Frontal cortex (tissue), 4 donors: ENCODE measurements at places on chromosomes 4 and X. TPM values are rescaled to one million over a fixed set of nuclear protein-coding genes. Genes with fewer than 3 reads are reported as not detected.

DNA sequence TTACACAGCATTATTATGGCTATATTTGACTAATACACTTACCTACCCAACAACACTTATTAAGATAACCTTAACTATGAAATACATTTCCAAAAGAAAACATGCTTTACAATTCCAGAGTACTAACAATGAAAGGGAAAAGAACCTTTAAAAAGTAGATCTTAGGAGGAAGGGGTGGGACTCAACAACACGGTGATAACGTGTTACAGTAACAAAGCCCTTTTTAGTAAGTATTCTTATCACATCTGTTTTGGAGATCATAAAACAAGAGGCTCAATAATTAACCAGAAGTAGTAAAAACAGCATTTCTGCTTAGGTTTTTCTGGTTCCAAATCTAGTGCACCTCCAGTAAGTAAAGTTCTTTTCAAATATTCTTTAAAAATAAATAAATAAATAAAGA, 202.1 kb upstream of the SLC7A11 start:
- no peak for DNase-seq

DNA sequence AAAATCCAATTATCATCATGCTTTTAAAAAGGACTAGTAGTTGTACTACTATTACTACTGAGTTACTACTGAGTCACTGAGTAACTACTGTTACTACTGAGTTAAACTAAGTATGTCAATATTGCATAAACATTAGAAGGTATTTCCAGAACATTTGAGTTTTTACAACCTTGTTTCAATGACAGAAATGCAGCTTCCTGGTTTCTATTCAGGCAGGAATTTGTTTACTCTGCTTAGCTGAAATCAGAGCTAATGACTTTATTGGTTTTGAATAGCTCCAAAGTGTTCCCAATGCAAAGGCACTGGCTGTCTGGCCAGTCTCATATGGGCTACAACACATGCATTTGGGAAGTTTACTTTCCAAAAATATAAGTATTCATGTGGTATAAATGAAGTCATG, 12.0 kb downstream of the RPS6KA6 start:
- DNase-seq = no peak

- no peak for DNase-seq
Observed at GRCh38 chrX:80807606-80807991, 2.1 kb downstream of the BRWD3 start.

GRCh38 chr4:17771284-17771908, 10.0 kb downstream of the FAM184B start:
- no peak for DNase-seq

- DNase-seq = no peak
Observed at GRCh38 chr4:101169044-101170014, 178.0 kb downstream of the PPP3CA start.

- no peak for DNase-seq
Observed at GRCh38 chr4:90198086-90198847, 71.1 kb downstream of the CCSER1 start.

- DNase-seq = peak; percentile 17
Observed at GRCh38 chr4:83536362-83537272, 709 bp downstream of the GPAT3 start.

GRCh38 chrX:1355131-1356046, 18.8 kb downstream of the IL3RA start:
- DNase-seq = no peak

GRCh38 chr4:156420623-156421022, 467.0 kb upstream of the CTSO start:
- DNase-seq = no peak

DNA sequence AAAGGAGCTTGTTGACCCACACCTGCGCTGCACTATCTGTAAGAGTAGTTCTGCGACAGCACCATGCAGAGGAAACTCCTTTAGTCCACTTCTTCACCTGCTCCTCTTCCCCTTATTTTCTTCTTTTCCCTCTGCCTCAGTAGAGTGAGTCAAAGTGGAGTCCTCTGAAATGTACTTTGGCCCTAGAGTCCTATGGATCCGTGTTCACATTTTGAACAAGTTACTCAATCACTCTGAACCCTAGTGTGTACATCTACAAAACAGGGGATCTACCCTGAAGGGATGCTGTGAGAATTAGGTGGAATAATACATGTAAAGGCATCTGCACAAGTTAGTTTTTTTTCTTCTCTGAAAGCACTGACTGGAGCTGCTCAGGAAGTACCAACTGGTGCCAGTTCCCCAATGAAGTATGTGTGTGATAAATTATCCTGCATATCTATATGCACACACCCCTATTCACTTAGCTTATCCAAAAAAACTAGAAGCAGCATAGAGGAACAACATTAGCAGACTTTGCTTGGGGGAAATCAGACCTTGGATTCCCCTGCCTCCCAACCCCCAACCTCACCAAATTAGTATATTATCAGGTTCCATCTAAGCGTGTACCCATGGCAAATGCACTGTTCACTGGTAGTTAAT, 118.5 kb upstream of the FAM9C start:
- no peak for DNase-seq

- DNase-seq = no peak
Observed at GRCh38 chr4:159284733-159285132, 181.9 kb downstream of the RAPGEF2 start.

- no peak for DNase-seq
Observed at GRCh38 chr4:73729534-73730165, 10.7 kb upstream of the CXCL8 start.

- DNase-seq = no peak
Observed at GRCh38 chrX:71910986-71911730, 513 bp downstream of the NHSL2 start.

DNA sequence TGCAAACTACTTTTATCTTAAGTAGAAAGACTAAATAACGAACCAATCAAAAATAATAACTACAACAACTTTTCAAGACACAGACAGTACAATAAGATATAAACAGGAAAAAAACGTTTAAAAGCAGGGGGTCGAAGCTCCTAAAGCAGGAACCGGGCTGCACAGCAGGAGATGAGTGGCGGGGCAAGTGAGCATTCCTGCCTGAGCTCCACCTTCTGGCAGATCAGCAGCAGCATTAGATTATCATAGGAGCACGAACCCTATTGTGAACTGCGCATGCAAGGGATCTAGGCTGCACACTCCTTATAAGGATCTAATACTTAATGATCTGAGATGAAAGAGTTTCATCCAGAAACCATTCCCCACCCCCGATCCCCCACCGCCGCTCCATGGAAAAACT, 146.2 kb downstream of the TEX11 start:
- no peak for DNase-seq

DNA sequence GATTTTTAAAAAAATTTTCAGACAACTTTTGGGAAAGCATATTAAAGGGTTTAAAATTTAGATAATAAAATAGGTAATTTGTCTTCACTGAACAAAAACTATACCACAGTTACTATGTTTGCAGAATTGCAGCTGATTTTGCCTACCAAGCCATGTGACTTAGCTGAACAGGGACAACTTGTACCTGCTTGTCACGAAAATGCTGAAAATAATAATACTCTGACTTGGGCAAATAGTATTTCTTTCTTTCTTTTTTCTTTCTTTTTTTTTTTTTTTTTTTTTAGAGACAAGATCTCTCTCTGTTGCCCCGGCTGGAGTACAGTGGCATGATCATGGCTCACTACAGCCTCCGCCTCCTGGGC, 225.2 kb upstream of the PPP1R2C start:
- no peak for DNase-seq

DNA sequence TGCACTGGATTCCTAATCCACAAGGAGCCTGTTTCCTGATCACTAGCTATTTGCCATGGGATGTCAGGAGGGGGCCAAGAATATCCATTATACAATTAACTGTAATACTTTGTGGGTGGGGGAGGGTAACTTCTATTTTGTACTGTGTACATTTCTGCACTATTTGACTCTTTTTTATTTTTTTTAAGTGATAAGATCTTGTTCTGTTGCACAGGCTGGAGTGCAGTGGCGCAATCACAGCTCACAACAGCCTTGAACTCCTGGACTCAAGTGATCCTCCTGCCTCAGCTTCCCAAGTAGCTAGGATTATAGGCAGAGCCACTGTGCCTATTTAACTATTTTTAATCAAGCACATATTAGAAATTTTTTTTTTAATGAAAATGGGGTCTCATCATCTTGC, 134.1 kb downstream of the ELOVL6 start:
- no peak for DNase-seq

GRCh38 chr4:177713454-177713853, 271.2 kb upstream of the AGA start:
- no peak for DNase-seq

- DNase-seq = no peak
Observed at GRCh38 chrX:101257448-101258258, 33.5 kb downstream of the TAF7L start.

DNA sequence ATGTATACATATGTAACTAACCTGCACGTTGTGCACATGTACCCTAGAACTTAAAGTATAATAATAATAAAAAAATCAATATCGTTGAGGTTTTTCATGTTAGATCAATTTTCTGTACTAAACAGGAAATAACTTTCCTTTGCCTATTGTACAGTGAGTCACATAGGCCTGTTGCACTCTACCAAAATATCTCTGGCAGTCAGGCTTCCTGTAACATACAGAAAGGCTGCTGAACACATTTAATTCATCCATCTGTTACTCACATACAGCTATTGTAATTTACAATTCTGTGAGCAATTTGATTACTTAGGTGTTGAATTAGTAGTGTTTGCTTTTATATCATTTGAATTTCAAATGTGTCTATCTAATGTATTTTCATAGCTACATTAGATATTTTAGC, 427.8 kb downstream of the TMA16 start:
- no peak for DNase-seq

GRCh38 chr4:101953949-101954348, 163.4 kb downstream of the BANK1 start:
- no peak for DNase-seq

GRCh38 chr4:121009578-121010478, 62.5 kb downstream of the NDNF start:
- no peak for DNase-seq

- no peak for DNase-seq
Observed at GRCh38 chr4:32645653-32646052, 1925.5 kb downstream of the PCDH7 start.

DNA sequence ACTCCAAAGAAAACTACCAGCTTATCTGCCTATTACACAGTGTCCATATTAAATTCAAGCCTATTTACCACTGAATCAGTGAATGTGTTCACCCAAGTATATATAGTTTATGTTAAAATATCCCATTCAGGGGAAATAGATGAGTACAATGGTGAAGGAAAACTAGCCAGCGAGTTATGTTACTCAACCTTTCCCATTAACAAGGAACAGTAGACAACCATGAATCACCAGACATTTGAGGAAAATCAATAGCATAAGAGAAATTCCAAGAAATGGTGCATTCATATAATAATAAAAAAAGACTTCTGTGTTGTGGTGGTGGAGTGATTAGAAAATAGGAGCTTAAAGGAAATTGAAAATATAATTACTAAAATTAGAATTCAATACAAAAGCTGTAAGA, 21.3 kb downstream of the IQCM start:
- no peak for DNase-seq

- DNase-seq = peak; percentile 87
Observed at GRCh38 chr4:1763550-1764080, 29.5 kb upstream of the FGFR3 start.

DNA sequence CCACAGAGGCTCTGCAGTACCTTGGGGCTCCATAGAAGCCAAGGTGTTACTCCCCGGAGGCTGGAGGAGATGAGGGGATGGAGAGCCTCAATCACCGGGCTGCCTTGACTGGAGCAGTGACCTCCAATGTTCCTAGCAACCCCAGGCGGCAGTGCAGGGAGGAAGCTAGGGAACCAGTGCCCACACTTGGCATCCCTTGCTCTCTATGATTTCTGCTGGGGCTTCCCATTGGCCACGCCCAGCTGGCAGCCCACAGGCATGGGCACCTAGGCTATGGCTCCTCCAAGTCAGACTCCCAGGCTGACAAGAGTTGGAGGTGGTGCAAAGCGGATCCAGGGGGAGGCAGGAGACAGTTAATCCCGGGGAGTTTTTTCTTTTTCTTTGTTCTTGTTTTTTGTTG, 229.7 kb downstream of the EVC2 start:
- no peak for DNase-seq

- peak; percentile 17 for DNase-seq
Observed at GRCh38 chr4:16026160-16026761, 57.6 kb downstream of the PROM1 start.

DNA sequence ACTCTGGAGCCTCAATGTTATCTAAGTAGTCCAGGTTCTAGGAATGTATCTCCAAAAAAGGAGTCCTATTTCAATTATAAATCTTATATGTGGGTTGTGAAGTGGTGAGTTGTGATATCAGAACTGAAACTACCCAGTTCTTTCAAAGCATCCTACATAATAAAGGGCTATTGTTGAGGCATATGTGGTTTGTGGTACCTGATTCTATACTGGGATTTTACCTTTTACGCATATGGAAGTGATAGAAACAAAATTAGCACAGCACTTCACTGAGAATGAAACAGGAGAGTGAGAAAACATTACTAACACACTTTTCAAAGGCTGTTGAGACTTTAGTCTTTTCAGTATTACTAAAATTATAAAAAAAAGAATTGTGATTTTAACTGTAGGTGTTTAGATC, 417.7 kb upstream of the GALNT7 start:
- DNase-seq = no peak

- DNase-seq = no peak
Observed at GRCh38 chrX:71475785-71476540, 56.9 kb upstream of the OGT start.

- no peak for DNase-seq
Observed at GRCh38 chrX:97268182-97268680, 384.5 kb downstream of the RPA4 start.

Gene SSX4
- total RNA-seq = not detected

Gene TIGD4
- 3.3 TPM for total RNA-seq

Gene UPF3B
- 3.7 TPM for total RNA-seq

Gene NEUROG2
- 36.7 TPM for total RNA-seq

Gene ADAMTS3
- total RNA-seq = 20.4 TPM

Gene RTL9
- total RNA-seq = under 0.01 TPM

Gene DDX53
- not detected for total RNA-seq

Gene SLC10A7
- total RNA-seq = 10.2 TPM

Gene CCNB3
- total RNA-seq = 0.41 TPM

Gene WDR17
- total RNA-seq = 63.6 TPM

Gene GPRASP2
- total RNA-seq = 84.8 TPM

Gene MTMR1
- total RNA-seq = 34.6 TPM

Gene MAGEB1
- total RNA-seq = not detected

Gene PLS3
- total RNA-seq = 76.2 TPM

Gene GAGE12E
- not detected for total RNA-seq

Gene SPANXA2
- total RNA-seq = not detected

Gene CXXC4
- total RNA-seq = 68.1 TPM

Gene TIMM17B
- total RNA-seq = 33.8 TPM
